Activated naive CD4-positive, alpha-beta T cell (primary cell): ENCODE measurements at places on chromosomes 1 and 21.

DNA sequence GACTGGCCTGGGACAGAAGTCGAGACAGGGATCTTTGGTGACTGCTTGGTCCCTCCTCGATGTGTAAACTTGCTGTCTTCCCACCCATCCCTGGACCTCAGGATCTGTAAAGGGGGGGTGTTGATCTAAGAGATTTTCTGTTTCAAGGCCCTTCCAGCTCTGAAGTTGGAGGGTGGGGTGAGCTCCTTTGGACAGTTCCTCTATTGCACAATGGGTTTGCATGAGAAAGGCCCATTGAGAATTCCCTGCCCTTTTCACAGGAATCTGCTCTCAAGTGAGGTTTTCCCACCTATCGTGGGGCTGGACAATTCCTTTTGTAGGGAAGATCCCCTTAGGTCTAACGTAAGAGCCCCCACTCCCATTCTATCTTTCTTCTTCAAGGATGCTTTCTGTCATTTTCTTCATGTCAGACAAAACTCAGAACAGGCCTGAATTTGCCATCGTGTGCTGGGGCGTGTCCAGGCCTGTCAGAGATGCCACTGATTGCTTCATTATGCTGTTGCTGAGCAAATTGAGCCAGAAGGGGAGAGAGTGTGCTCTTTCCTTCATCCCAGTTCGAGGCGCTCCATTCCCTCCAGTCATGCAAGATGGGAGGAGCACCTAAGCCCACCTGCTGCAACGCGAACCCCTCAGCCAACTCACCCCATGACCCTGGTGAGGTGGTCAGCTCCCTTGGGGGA is 149.9 kb upstream of the IGSF21 start:
- DNase-seq = no peak

- DNase-seq = no peak
Measured at GRCh38 chr1:177811429-177811828, 158.4 kb downstream of the SEC16B start.

DNA sequence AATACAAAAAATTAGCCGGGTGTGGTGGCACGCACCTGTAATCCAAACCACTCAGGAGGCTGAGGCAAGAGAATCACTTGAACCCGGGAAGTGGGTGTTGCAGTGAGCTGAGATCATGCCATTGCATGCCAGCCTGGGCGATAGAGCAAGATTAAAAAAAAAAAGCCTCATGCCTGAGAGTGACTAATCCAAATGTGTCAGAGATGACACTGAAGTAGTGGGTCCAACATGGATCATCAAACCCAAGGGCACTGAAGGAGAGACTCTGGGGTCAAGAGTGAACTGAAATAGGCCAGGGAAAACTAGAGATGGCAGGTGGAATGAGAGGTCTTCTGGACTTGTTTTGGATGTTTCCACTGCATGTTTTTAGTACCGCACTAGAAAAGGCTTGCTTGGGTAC is 10.2 kb upstream of the CACHD1 start:
- DNase-seq = no peak

DNA sequence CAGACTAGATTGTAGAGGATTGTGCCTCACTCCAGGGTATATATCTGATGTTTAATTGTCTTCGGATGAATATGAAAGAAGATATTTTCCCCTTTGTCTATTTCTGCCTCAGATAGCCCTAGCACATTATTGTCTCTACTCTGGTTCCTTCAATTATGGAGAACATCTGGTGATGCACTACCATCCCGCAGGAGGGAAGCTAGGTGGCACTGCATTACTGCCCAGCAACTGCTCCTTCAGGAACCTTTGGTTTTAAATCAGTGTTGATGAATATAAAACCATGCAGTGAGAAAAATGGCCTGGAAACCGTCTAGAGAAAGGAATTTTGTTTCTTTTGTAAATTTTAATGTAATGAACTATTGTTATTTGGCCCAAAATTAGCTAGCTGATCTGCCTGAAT is 68.5 kb downstream of the GPR88 start:
- no peak for DNase-seq

DNA sequence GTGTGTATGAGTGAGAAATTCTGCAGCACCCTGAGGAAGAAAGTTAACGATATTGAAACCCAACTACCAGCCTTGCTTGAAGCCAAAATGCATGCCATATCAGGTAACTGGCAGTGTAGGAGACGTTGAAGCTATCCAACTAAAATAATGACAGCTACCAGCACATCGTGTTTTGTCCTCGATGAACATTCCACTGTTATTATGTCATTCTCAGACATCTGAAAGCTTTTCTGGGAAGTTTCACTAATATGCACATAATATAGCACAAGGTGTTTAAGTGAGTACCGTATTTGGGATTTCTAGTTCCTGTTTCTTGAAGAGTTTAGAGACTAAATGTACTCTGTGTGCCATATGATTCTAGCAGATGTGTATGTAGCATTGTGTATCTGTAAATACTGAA is 173.5 kb downstream of the DISC1 start:
- DNase-seq = no peak

DNA sequence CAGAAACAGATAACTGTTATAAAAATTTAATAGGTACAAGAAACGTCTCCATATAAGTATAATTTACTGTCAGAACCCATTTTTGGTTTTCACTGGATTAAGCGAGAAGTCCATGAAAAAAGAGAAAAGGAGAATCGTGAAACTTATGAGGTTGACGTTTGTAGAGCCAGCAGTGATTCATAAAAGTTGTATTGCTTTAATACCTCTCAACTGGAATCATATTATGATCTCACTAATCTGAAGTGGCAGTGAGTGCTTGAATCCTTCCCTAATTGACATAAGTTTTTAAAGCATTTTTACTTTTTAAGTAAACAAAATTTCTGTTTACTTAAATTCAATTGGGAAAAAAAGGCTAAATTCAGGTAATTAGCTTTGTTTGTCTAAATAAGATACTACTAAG is 315.3 kb downstream of the TPR start:
- no peak for DNase-seq

GRCh38 chr1:1600861-1601563 is 1.1 kb upstream of the FNDC10 start:
- DNase-seq = no peak

GRCh38 chr1:44632598-44632997 is 41.7 kb downstream of the TMEM53 start:
- no peak for DNase-seq

- no peak for DNase-seq
Measured at GRCh38 chr21:36658926-36659325, 40.0 kb upstream of the SIM2 start.

DNA sequence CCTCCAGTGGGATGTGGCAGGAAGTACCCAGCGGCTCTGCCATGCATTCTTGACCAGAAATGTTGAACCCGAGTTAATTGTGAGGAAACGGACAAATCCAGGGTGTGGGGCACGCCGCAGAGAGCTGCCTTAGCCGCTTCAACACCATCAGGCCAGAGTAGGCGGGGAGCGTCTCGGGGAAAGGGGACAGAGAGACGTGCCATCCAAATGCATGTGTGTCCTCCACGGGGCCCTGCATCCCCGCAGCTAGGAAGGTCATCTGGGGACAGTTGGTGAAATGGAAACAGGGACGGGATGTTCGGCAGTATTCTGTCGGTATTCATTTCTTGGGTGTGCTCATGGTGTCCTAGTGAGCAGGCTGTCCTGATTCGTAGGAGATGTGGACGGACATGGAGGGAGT is 59.1 kb upstream of the TRAPPC10 start:
- no peak for DNase-seq

DNA sequence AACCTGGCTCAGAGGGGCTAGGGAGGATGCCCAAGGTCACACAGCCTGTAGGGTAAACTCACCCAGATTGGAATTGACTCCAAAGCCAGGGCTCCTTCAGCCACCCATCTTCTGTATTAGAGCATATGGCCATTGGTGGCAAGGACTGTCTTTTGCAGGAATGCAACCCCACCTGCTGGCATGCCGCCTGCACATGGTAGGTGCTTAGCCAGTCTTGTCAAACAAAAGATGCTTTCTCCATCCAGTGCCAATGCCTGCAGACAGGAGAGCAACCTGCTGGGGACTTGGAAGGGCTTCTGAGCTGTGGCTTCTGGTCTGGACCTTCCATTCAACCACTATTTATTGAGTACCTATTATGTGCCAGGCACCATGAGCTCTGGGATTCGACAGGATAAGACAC is 95.3 kb upstream of the TMEM51 start:
- no peak for DNase-seq

DNA sequence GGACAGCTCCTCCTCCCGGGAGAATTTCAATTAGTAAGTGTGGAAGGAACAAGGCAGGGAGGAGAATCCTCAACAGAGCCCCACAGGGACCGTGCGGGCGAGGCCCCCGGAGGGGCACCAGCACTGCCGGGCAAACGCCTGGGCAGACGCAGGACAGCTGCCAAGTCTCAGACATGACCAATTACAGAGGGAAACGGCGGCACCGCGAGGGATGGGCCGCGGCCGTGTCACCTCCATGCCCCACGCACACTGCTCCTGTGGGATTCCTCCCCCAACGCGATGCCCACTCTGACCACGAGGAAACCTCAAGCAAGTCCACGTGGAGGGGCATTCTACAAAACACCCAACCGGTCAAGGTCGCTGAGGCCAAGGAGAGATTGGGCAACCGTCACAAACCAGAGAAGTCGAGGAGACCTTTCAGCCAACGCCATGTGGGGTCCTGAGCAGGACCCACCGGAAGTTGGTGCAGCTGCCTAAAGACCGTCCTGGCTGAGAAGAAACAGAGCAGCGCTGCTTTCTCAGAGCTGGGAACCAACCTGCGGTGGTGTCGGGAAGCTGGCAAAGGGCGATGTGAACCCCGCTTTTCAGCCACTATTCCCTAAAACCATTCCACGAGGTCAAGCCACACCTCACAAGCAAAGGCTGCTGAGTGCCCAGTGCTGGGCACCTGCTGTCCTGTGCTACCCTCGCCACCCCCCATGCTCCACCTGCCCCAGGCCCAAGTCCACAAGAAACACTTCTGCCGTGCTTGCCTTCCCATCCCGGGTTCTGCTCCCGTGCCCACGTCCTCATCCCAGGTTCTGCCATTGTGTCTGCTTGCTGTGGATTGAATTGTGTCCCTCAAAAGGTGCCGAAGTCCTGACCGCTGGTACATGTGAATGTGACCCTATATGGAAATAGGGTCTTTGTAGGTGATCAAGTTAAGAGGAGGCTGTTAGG is 1.4 kb upstream of the KRTAP10-4 start:
- no peak for DNase-seq

GRCh38 chr21:42595283-42596187 is 57.9 kb upstream of the PDE9A start:
- DNase-seq = no peak

DNA sequence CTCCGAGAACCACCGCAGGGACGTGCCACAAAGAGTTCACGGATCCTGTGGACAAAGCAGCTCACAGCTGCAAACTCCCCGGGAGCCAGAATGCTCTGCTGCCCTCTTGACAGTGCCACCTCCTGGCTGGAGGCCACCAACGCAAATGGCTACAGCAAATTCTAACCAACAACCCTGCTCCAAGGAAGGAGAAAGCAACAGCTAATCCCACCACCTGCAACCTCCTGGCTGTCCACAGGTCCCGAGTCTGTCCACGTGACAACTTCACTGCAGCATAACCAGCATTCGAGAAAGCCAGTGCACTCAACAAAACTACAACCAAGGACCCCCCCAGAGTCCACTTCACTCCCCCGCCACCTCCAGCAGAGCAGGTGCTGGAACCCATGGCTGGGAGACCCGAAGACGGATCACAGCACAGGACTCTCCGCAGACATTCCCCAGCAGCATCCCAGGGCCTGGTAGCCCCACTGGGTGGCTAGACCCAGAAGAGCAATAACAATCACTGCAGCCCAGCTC is 17.3 kb downstream of the POFUT2 start:
- no peak for DNase-seq

DNA sequence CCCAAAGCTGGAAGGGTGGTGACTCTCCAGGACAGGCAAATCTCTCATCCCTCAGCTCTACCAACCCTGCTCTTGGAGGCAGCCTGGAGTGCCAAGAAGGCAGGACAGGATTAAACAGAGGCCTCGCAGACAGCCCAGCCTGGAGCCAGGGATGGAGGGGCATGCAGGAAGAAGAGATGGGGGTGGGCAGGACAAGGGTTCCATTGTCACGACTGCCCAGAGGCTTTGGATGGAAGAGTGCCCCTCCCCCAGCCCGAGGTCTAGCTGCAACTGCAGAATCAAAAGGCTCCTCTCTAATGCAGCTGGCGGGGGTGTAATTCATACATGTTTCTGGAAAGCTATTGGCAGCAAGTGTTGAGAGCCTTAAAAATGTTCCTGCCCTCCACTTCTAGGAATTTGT is 8.8 kb downstream of the RAB7B start:
- DNase-seq = no peak

GRCh38 chr1:34777519-34778321 is 3.3 kb upstream of the GJB3 start:
- no peak for DNase-seq

- DNase-seq = no peak
Measured at GRCh38 chr1:117569856-117570255, 36.0 kb upstream of the TENT5C start.

DNA sequence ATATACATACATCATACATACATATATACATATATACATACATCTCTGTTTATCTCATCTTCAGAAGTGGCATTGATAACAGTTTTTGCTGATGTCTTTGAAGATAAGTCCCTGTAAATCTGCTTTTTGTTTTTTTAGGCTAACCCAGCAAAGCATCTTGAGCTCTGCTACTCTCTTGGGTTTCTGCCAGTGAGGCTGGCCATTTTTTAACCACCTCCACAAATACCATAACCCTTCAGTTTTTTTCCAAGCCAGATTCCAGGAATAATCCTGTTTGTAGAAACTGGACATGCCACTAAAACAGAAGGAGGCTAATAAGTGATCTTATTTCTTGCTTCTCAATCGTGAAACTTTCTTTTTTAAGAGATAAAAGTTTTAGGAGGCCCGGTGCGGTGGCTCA is 21.6 kb downstream of the SDHC start:
- no peak for DNase-seq

- no peak for DNase-seq
Measured at GRCh38 chr1:41718497-41718896, 200.2 kb downstream of the HIVEP3 start.

GRCh38 chr1:9228609-9229008 is 6.0 kb upstream of the H6PD start:
- DNase-seq = no peak

DNA sequence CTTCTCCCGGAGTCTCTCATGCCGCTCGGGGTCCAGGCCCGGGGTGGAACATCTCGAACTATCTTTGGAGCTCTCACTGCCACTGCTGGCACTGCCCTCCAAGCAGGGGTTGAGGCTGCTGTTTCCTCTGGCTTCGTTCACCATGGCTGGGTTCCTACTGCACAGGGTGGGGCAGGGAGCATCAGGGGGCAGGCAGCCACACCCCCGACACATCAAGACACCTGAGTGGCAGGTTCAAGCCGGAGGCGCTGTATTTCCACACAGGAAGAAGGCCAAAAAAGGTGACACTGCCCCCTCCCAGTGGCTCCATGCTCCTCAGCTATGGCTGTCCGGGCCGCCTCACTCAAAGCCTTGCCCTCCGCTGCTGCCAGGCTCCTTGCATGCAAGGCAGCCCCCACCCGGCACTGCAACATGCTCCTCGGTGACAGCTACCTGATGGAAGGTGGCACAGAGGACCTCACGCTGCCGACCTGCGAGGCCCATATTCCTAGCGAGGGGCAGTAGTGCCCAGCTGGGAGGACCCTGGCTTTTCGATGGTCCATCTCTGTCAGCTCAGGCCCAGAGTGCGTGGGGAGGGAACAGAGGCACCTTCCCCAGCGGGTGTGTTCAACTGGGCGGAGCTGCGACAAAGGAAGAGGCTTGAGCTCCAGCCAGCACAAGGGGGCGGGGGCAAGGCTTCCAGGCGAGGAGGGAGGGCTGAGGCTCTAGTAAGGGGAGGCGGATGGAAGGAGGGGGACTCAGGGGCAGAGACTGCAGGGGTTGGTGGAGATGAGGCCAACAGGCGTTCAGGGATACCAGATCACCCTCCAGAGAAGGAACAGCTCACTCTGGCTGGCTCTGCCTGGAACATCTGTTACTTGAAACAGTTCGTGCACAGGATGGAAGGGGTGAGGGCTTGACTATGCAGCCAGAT is 2.5 kb downstream of the MTHFR start:
- peak; percentile 36 for DNase-seq
